ENCODE measurements at places on chromosomes 16 and 17.

GRCh38 chr16:21028728-21029127 lies 121.9 kb downstream of the DNAH3 start:
- no peak for DNase-seq

DNA sequence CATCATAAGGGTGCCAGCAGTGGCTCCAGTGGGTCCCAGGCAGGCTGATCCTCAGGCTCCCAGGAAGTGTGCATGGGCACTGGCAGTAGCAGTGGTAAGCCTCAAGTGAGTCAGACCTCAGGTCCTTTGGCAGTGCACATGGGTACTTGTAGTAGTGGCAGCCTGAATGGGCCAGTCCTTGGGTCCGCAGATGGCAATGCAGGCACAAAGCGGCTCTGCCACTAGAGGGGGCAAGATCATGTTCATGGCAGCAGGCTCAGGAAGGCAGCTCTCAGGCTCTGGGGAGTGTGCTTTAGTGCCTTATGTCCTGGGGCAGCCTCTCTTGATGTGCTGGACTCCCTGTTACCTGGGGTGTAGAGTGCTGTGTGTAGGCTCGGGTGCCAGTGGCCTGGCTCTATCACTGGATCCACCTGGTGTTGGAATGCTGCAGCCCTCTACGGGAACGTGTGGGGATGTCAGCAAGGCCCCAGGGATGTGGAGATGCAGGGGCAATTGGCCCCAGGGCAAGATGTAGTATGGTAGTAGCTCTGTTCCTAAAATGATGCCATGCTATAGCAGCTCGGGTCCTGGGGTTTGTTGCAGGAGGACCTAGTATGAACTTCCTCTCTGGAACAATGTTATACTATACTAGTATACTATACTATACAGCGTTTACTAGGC lies 11.0 kb downstream of the ACSM3 start:
- peak; percentile 80 for DNase-seq

GRCh38 chr16:19997734-19998133 lies 76.0 kb downstream of the GPR139 start:
- no peak for DNase-seq

DNA sequence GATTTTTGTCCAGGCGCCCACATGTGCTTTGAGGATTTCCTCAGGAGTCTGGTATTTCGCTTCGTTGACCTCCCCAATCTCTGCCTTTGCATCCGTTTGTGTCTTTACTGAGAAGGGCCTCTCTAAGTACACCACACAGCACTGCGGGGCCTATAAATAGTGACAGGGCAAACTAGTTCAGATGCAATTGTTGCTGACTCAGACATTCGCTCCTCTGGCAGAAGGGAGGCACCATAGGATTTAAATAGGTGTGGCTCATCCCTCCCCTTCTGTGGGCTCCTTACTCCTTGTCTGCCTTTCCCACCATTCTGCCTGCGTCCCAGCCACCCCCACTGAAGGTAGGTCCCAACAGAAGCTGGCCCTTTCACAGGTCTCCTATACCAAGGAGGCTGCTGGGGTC lies 192.3 kb downstream of the SHISA9 start:
- DNase-seq: no peak

- no peak for DNase-seq
Measured at GRCh38 chr16:68548947-68549346, 9.9 kb downstream of the ZFP90 start.

DNA sequence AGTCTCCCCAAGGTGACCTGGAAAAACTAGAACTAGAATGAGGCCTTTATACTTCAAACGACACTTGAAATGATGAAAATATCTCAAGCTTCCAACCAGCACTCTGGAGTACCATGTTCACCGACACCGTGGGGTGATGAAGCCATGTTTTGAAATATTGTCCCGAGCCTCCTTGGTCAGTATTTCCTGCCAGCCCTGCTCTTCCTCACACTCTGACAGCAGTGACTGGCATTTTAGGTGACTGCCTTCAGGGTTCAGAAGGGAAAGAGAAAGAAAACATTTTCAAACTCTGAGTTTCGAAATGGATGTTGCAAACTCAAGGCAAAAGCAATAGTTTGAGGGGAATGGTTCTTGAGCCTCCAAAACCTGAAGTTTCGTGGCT lies 39.3 kb upstream of the IRX6 start:
- no peak for DNase-seq

DNA sequence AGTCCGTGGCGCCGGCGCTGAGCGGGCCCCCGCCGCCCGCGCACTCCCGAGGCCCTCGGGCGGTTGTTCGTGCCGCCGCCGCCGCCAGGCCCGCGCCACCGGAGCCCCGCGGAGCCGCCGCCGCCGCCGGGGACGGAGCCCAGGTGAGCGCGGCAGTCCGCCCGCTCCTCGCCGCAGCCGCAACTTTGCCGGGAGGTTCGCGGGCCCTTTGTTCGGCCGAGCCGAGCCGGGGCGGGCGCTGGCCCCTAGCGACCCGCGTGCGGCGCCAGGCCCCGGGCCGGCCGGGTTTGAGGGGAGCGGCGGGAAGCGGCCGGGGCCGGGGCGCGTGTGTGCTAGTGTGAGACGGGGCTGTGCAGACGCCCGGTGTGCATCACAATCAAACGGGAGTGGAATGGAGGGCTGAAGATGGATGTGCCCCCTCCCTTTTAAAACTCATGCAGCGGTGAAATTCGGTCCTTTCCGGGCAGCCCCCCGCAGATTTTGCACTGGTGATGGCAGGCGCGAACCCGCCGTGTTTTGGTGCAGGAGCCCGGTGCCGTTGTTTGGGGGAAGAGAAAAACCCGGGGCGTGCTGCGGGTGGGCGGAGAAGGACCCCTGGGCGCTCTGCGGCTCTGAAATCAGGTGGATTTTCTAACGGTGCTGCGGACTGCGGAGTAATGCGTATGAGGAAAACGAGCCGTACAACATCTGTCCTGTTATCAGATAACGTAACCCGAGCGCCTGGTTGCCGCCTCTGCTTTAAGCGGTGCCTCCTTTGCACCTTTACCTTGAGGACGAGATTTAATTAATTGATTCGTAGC lies 823 bp downstream of the TNRC6C start:
- peak; percentile 47 for DNase-seq

DNA sequence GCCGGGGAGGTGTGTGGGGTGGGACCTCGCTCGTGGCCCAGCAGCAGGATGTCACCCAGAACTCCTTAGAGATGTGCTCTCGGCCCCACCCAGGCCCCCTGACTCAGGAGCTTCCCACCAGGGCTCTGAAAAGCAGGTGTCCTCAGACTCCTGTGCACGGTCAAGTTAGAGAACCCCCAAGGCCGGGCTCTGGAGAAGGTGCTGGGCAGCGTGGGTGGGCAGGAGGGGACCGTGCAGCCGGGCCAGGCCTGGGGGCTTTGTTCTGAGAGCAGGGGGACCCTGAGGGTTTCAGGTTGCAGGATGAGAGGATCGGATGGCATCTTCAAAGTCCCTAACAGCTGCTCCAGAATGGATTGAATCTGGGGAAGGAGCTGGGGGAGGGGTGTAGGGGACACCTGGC lies 164.4 kb upstream of the CIBAR2 start:
- DNase-seq: no peak

DNA sequence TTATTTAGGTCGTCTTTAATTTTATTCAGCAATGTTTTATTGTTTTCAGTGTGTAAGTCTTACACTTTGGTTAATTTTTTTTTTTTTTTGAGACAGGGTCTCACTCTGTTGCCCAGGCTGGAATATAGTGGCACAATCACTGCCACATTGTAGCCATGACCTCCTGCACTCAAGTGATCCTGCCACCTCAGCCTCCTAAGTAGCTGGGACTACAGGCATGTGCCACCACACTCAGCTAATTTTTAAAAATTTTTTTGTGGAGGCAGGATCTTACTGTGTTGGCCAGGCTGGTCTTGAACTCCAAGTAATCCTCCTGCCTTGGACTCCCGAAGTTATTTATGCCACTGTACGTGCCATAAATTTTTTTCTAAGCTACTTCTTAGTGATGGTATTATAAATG lies 14.5 kb downstream of the RPS6KB1 start:
- no peak for DNase-seq

- no peak for DNase-seq
Measured at GRCh38 chr17:19457830-19458271, 46.8 kb downstream of the RNF112 start.

GRCh38 chr17:9976283-9977179 lies 71.5 kb upstream of the RCVRN start:
- no peak for DNase-seq

DNA sequence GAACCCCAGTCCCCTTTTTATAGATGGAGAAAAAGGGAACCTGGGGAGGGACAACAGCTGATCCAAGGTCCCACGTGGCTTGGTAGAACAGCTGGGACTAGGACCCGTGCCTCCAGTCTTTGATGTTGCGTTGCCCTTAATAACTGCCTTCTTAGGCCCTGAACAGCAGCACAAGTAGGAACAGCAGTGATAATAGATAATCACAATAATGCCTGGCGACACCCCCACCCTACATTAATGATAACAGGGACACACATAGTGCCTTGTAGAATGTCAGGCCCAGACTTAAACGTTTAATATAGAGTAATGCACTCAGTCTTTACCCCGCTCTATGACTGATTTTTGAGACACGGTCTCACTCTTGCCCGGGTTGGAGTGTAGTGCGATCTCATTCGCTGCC lies 96.4 kb downstream of the ABCC6 start:
- DNase-seq: no peak

DNA sequence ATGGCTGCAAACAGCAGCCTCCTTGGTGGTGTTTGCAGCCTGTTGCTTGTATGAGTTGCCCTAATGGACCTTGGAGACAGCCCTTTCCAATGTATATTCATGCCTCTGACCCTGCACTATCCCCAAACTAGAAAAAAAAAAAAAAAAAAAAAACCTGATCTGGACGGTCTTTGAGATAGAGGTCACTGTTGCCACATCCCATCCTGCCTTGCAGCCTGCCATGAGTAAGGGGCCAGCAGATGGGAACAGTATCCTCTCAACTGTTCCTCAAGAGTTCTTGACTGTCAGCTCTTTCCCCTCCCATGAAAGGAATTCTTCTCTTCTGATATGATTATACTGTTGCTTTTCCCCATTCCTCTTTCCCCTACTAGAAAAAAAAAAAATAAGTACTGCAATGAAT lies 152.4 kb downstream of the SSH2 start:
- no peak for DNase-seq

DNA sequence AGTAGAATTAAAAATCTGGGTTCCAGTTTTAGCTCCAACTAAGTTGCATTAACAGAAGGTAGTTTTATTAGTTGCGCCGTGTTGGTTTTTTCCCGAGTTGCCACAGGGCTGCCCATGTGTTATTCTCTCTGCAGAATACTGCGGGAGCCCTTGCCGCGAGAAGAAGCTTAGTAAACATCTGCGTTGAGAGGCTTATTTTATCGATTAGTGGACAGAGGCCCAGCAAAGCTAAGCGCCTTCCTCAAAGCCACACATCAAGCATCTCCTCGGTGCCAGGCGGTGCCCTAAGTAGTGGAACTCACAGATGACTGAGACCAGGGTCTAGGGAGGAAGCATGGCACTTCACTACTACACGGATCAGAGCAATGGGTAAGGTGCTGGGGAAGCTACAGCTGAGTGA lies 212.3 kb upstream of the IRX5 start:
- DNase-seq: no peak

GRCh38 chr16:86880316-86881117 lies 302.2 kb downstream of the FOXL1 start:
- no peak for DNase-seq

DNA sequence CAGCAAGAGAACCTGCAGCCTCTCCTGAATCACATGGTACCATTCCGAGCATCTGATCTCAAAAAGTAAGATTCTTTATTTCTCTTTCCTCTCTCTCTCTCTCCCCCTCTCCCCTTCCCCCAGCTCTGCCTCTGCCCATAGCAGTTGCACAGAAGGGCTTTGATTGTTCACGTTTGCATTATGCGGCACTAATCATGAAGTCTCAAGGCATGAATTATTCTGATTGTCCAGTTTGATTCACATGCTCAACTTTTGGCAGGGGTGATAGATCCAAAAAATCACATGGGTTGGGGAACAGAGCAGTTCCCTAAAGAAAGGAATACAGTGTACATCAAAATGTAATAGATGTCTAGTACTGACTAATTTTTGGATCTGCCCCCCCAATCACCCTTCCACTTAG lies 380.0 kb upstream of the SOX9 start:
- no peak for DNase-seq
